ENCODE measurements at places on chromosomes 6 and 20.

DNA sequence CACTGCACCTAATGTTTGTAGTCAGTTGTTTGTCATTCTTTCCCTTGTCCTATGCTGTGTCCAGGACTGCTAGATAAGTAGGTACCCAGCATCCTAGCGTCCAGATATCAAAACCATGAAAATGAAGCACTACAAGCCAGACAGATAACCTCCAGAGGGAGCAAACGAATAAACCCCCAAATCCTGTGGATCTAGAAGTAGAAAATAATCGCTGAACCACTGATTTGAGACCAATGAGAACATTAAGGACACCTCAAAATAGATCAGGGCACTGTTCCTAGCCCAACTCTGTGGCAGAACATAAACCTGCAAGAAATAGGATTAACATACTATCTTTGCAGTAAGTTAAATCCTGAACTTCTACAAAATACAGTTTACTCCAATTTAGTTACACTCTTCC, 1.1 kb upstream of the KLHL32 start:
- no peak for DNase-seq

GRCh38 chr6:139028215-139028657, 309 bp upstream of the ABRACL start:
- DNase-seq, result no peak

GRCh38 chr6:10449751-10450150, 34.9 kb upstream of the TFAP2A start:
- DNase-seq, result no peak

GRCh38 chr20:15857173-15857784, 716.0 kb downstream of the KIF16B start:
- DNase-seq, result no peak

DNA sequence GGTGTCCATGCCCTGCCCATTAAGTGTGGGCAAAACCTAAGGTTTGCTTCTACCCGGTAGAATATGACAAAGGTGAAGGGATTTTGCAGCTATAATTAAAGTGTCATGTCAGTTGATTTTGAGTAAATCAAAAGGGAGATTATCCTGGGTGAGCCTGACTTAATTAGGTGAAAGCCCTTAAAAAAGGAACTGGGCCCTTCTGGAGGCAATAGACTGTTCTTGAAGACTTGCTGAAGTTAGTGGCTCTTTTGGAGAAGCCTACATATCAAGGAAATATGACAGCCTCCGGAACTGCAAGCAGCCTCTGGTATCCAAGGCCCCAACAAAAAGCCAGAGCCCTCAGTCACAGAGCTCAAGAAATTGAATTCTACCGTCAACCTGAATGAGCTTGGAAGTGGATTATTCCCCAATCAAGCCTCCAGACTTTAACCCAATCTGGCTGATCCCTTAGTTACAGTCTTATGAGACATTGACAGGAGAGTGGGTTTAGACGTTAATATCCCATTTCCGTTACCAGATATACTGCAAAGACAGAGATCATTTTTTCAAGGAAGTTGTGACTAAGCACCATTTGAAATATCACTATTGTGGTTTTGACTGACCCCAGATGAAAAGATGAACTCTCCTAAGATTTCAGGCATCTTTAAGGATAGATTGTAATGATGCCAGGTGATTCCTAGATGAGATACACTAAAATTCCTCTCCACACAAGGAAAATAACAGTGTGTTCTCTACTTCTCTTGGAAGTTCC, 303.4 kb downstream of the PLCB1 start:
- no peak for DNase-seq

- no peak for DNase-seq
Observed at GRCh38 chr20:32179515-32179914, 28.0 kb downstream of the PLAGL2 start.

DNA sequence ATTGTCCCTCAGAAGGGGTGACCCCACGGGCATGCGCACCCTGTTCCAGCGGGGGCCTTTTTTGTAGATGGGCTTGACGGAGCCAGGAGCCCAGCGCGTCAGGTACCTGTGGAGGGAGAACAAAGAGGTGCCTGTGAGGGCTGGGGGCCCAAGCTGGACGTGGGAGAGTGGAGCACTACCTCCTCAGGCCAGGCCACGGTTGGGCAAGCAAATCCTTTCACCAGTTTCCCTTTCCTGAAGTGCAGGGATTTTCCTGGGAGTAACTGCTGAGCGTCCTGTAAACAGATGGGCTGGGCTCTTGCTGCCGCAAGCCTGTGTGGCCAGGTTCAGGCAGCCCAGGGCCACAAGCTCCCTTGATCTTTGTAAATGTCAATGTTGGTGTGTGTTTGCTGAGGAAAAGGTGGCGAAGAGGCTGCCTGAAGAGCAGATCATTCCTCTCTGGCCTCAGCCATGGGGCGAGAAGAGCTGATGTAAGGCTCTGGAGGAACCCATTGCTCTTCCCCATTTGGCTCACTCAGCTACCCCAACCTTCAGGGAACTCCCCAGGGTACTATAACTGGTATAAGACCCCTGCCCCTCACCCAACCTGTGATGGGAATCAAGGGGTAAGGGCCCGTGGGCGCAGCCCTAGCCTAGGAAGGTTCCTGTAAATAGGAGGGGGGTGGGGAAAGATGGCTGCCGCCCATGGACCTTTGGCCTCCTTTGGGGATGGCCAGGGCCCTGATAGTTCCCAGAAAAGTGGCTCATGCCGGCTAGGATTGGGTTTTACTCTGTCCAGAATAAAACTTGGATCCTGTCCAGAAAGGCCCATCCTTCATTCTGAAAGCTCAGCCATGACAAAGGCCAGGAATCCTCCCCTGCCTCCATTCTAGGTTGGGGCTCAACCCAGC, 15.5 kb downstream of the MRPS18A start:
- DNase-seq, result no peak

GRCh38 chr6:29561606-29562181, 2.2 kb upstream of the UBD start:
- DNase-seq, result no peak

DNA sequence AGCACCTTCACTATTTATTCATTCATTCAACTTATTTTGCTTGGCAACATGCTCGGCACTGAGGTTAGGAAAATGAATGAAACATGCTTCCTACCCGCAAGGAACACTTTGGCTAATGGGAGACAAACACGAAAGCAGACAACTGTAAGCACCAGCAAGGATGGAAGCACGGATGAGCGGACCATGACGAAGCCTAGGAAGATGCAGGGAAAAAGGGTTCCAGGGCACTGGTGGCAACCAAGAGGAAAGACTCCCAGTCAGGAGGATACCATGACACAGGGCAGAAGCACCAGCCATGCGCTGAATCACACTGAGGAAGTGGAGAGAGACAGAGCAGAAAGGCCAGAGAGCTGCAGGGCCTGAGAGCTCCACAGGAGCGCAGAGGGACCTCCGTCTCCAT, 9.8 kb downstream of the PDE10A start:
- DNase-seq, result no peak

DNA sequence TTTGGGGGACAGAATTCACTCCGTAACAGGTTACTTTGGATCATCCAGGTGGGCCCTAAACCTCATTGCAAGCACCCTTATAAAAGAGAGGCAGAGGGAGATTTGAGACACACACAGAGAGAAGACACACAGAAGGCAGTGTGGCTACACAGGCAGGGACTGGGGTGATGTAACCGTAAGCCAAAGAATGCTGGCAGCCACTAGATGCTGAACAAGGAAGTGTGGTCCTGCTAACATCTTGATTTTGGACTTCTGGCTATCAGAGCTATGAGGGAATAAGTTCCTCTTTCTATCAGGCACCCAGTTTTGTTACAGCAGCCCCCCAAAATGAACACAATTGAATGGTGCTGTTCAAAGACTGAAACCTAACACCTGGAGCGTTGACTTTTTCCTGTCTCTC, 191.3 kb upstream of the MYLIP start:
- no peak for DNase-seq

DNA sequence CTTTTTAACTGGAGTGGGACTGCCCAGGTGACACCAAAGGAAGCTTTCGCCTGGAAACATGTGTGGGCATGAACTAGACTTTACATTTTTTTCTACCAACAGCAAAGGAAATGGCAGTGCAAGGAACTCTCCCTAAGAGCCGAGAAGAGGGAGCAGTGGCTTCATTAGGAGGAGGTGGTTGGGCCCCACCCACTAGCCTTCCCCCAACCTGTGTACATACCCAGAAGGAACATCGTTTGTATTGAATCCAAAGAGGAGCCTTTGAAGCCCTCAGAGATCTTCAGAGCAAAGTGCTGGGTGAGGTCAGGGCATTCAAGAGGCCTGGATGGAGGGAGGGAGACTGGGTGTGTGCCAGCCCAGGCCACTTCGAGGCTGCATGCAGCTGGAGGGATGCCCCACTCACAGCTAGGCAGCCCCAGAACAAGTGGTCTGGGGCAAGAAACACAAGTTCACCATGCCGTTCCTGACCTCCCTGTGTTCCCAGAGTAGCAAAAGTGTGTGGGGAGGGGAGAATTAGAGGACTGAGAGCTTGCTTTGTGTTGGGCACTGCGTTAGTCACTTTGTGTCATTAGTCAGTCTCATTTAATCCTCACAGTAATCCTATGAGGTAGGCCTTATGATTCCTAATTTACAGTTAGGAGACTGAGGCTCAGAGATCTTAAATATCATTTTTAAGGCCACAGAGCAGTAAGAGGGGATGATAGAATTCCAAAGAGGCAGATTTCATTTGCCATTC, 191.6 kb upstream of the SUPT3H start:
- no peak for DNase-seq

GRCh38 chr6:11485271-11485670, 52.3 kb upstream of the TMEM170B start:
- no peak for DNase-seq

DNA sequence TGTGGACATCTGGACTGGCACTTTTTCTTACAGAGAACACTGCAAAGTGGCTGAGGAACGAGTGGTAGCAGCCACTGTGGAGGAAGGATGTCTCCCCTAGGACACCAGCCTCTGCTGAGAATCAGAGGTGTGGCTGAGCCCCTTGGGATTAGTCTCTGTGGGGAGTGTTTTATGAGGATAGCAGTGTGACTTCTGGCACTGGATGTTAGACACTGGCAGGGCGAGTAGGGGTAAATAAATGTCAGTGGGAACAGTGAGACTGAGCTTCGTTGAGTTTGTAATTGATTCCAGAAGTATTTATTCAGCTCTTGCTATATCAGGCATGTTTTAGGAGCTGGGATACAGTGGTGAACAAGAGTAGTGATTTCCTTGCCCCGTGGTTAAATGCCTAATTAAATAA, 124.0 kb downstream of the JARID2 start:
- no peak for DNase-seq

- no peak for DNase-seq
Observed at GRCh38 chr6:43196337-43196736, 14.3 kb downstream of the CUL9 start.

GRCh38 chr20:59782986-59783640, 150.3 kb downstream of the SYCP2 start:
- DNase-seq, result no peak

GRCh38 chr20:19867074-19867473, 109.0 kb downstream of the RIN2 start:
- no peak for DNase-seq

DNA sequence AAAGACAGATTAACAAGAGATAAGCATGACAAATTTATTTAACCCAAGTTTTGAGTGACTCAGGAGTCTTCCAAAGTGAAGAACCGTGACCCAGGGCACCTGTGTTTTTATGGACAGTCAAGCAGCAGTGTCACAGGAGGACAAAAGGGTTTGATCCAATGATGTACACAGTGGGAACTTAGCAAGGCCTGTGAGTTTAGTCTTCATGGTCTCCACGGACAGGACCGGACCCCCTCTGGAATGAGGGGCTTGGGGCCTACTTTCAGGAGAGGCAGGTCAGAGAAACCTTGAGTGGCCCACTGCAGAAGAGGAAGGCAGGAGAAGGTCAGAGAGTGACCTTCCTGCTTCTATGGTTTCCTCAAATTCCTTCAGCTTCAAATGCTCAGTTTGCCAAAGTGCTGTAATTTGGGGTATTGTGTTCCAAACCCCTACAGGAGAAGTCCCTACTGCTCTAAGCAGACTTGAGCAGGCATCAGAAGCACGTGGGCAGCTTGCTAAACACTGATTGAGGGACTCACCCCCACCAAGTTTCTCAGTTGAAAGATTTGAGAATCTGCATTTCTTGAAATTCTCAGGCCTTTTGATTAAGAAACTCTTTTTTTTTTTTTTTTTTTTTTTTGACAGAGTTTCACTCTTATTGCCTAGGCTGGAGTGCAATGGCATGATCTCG, 26.4 kb upstream of the ZMYND8 start:
- DNase-seq, result no peak

GRCh38 chr6:14212020-14212419, 94.4 kb downstream of the CD83 start:
- no peak for DNase-seq

GRCh38 chr6:125323376-125323775, 21.6 kb upstream of the HDDC2 start:
- DNase-seq, result no peak

Data from stimulated activated CD4-positive, alpha-beta T cell treated with anti-CD3 and anti-CD28 coated beads, Interleukin-4, amount 100 ng/mL, for 4 hours (primary cell).